ENCODE measurements at places on chromosomes 7 and 10. TPM values are rescaled to one million over a fixed set of nuclear protein-coding genes. Genes with fewer than 3 reads are reported as not detected.
A peak's percentile ranks its signal among the peaks of the same experiment; 100 is the strongest.

DNA sequence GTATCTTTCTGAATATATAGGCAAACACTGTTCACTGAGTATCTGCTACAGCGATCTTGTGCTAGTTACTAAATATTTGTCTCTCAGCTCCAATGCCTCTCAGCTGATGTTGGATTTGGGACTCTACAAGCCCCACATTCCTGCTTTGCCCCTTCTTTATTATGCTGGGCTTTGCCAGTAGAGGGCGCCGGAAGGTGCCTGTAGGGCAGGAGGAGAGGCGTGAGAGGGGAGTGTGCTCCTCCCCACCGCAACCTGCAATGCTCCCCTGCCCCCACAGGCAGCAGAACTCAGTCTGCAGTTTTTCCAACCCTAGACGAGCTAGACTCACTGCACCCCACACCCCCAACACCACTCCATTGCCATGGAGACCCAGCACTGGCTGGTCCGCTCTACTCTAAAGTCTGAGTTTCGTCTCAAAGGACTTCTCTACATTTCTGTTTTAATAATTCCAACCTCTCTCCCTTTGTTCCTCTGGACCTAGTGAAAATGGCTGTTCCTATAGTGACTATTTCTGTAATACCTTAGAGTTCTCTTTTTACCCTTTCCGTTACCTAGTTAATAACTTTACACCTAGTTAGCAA lies 337.6 kb downstream of the CCSER2 start:
- H3K4me1 ChIP-seq, result no peaks in the 10 kb centered on the region
- no peaks in the 10 kb centered on the region for H3K27me3 ChIP-seq
- H3K27ac ChIP-seq, result no peak overlapping the region

DNA sequence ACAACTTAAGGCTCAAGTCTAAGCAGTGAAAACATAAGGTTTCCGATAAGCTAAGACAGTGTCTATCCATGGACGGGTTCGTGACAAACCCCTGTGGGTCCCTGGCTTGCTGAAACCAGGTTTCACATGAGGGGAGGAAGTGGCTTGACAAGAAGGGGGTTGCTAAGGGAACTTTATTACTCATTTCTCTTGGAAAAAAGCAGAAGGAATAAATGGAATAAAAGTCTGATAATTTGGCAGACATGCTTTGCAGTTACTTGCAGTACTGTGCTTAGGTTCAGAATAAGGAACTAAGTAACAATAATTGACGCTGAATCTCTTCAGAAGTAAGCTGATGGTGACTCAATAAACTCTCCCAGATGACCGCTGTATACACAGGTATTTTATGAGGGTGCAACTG lies 34.7 kb downstream of the RBM17 start:
- H3K4me3 ChIP-seq, result no peak overlapping the region
- no peaks in the 10 kb centered on the region for H3K27me3 ChIP-seq
- no peak for DNase-seq
- H3K27ac ChIP-seq, result no peak overlapping the region
- H3K4me1 ChIP-seq, result peaks cover 7% of the 10 kb centered on the region

DNA sequence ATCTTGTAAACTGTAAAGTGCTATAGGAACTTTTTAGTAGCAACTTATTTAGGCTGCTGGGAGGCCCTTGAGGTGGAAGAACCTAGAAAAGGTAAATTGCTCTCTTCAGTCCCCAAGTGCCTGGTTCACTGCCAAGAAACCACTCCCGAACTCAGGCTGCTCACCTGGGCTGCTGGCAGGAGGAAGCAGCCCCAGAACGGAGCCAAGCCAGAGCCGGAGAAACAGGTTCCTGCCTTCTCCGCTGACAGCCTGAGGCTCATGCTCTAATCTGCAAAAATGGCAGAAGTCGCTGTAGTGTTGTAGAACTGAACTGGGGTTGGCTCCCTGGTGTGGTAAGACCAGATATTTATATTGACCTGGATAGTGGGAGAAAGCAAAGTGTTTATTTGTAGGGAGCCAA lies 136.0 kb downstream of the CUL2 start:
- H3K27ac ChIP-seq, result no peak overlapping the region
- no peaks in the 10 kb centered on the region for H3K27me3 ChIP-seq
- no peak for DNase-seq
- H3K36me3 ChIP-seq, result no peaks in the 10 kb centered on the region
- no peaks in the 10 kb centered on the region for H3K4me1 ChIP-seq

GRCh38 chr10:6200734-6201515 lies 1.8 kb upstream of the PFKFB3 start:
- H3K4me1 ChIP-seq, result peaks cover 43% of the 10 kb centered on the region
- no peaks in the 10 kb centered on the region for H3K36me3 ChIP-seq
- peak; percentile 78 for DNase-seq
- peak overlapping the region; percentile 83 for H3K4me3 ChIP-seq
- H3K27ac ChIP-seq, result peak overlapping the region; percentile 99

GRCh38 chr7:318878-319661 lies 29.1 kb downstream of the FOXL3 start:
- no peak overlapping the region for H3K4me3 ChIP-seq
- H3K4me1 ChIP-seq, result peaks cover 9% of the 10 kb centered on the region
- H3K36me3 ChIP-seq, result no peaks in the 10 kb centered on the region
- H3K27me3 ChIP-seq, result peaks cover 9% of the 10 kb centered on the region
- H3K27ac ChIP-seq, result no peak overlapping the region

GRCh38 chr10:37872955-37873354 lies 15.5 kb upstream of the ZNF248 start:
- no peaks in the 10 kb centered on the region for H3K36me3 ChIP-seq
- no peak overlapping the region for H3K27ac ChIP-seq
- H3K27me3 ChIP-seq, result no peaks in the 10 kb centered on the region
- H3K4me3 ChIP-seq, result no peak overlapping the region

DNA sequence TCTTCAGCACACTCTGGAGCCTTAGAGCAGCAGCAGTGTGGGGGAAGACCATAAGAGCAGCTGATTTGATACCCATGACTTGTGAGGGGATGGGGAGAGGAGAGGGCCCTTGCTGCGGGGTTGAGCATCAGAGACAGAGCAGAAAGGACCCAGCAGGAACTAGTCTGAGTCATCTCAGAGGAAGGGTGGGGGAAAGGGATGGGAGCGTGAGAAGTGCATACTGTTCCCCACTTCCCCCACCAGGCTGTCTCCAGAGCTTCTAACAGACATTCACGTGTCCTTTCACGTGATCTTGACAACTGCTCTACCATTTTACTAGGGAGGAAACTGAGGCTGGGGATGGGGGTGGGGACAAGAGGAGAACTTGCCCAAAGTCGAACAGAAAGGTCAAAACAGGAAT lies 38.7 kb downstream of the FAM241B start:
- H3K27me3 ChIP-seq, result no peaks in the 10 kb centered on the region
- DNase-seq, result no peak
- no peaks in the 10 kb centered on the region for H3K36me3 ChIP-seq
- H3K27ac ChIP-seq, result no peak overlapping the region
- no peaks in the 10 kb centered on the region for H3K4me1 ChIP-seq

DNA sequence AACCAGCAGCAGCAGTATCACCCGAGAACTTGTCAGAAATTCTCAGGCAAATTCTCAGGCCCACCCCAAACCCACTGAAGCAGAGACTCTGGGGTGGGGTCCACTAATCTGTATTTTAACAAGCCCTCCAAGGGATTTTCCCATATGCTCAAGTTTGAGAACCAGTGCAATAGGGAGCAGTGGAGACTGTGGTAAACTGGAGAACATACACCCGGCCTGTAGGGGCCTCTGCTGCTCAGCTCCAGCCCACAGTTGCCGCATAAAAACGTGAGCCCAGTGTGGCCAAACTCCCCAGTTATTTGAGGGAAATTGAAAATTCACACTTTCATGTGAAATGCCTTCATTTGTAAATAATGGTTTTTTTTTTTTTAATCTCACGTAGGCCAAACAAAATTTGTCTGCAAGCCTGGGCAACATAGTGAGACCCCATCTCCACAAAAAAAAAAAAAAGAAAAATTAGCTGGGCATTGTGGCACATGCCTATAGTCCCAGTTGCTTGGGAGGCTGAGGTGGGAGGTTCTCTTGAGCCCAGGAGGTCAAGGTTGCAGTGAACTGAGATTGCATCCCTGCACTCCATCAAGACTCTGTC lies 97.6 kb upstream of the ZMIZ1 start:
- DNase-seq, result no peak
- no peaks in the 10 kb centered on the region for H3K4me1 ChIP-seq
- no peak overlapping the region for H3K4me3 ChIP-seq
- peak overlapping the region; percentile 97 for H3K27ac ChIP-seq
- H3K27me3 ChIP-seq, result no peaks in the 10 kb centered on the region

DNA sequence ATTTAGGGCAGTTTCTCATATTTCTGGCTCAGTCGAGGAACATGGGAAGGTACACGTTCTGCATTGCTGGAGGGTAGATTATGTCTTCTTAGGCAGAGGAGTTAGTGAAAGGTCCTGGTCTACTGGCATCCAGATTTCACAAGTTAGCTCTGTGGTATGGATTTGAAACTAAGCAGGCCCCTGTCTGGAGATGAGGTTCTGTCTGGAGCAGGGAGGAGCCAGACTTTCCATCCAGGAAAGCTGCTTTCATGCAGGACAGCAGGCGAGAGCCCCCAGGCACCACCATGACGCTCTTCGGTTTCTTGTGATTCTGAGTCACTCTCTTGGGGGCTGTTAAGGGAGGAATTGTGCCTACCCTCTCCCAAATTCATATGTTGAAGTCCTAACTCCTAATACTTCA lies 184.3 kb downstream of the KIAA1217 start:
- no peak for DNase-seq
- H3K27me3 ChIP-seq, result no peaks in the 10 kb centered on the region
- H3K36me3 ChIP-seq, result no peaks in the 10 kb centered on the region
- H3K4me1 ChIP-seq, result no peaks in the 10 kb centered on the region
- no peak overlapping the region for H3K27ac ChIP-seq

DNA sequence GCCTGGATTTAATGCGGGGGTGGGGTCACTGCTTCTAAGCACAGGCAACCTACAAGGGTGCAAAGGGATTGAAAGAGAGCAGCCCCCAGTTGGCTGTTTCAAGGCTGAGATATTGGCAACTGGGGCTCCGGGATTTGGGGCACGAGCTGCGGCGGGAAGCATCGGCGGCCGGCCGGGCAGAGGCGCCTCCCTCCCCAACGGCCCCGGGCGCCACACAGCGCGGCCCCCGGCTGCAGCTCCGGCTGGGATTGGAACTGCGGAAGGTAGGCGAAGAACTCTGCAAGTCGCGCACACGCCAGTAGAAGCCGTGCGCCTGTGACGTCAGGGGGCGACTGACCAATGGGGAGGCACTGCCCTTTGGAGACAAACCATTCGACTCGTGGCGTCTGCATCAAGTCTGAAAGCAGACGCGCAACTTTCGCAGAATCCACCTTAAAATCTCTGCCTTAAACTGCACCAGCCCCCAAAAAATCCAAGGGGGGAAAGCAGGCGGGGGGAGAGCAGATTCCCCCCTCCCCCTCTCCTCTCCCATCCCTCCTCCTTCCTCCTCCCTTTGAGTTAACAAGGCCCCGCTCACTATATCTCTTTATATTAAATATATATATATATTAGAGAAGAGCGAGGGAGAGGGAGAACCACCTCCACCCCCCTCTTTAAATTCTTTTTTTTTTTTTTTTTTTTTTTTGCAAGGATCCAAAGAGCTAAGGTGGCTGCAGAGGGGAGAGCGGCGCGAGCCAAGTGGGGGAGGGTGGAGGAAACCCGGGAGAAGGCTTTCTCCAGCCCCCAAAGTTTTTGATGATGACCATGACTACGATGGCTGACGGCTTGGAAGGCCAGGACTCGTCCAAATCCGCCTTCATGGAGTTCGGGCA lies at the start of gene DLX6:
TSS of gene DLX6 (plus strand) at position 371 of the 872 bp plus-strand sequence. CDS start at position 796, 425 bp downstream.
- no peak within 1 kb of the TSS for H3K27ac ChIP-seq
- H3K4me3 ChIP-seq, result peak within 1 kb of the TSS; percentile 43
- peak; percentile 78 for DNase-seq
- peaks cover 96% of the 10 kb centered on the region for H3K27me3 ChIP-seq
- H3K36me3 ChIP-seq, result no peaks in the 10 kb centered on the region

GRCh38 chr7:17580141-17580540 lies 281.7 kb downstream of the AHR start:
- DNase-seq, result no peak
- no peaks in the 10 kb centered on the region for H3K4me1 ChIP-seq
- no peaks in the 10 kb centered on the region for H3K27me3 ChIP-seq
- H3K36me3 ChIP-seq, result no peaks in the 10 kb centered on the region
- no peak overlapping the region for H3K27ac ChIP-seq

DNA sequence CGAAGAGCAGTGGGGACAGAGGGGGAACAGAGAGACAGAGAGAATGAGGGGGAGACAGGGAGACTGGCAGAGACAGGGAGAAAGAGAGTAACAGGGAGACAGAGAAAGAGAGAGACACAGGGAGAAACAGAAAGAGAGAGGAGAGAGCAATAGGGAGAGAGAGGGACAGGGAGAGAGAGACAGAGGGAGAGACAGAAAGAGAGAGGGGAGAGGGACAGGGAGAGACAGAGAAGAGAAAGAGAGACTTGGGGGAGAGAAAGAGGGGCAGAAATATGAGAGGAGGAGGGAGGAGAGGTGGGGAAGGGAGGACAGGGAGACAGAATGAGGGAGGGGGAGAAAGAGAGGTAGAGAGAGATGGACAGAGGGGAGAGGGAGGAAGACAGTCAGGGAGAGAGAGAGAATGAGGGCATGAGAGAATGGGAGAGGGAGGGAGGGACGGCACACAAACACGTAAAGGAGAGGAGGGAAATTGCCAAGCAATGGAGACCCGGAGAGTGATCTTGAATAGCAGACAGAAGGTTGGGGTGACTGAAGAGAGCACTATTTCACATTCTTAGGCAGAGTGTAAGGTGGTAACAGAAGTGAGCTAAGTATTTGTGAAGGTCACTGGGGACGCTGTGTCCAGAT lies 33.3 kb upstream of the KCNMA1 start:
- no peaks in the 10 kb centered on the region for H3K4me1 ChIP-seq
- no peak for DNase-seq
- no peak overlapping the region for H3K27ac ChIP-seq
- no peaks in the 10 kb centered on the region for H3K27me3 ChIP-seq

GRCh38 chr10:50621968-50622705 lies 1.6 kb downstream of the SGMS1 start:
- peak; percentile 99 for DNase-seq
- peak overlapping the region; percentile 69 for H3K4me3 ChIP-seq
- H3K27me3 ChIP-seq, result no peaks in the 10 kb centered on the region
- H3K27ac ChIP-seq, result peak overlapping the region; percentile 97
- H3K36me3 ChIP-seq, result no peaks in the 10 kb centered on the region

- H3K4me3 ChIP-seq, result no peak overlapping the region
- no peaks in the 10 kb centered on the region for H3K4me1 ChIP-seq
- H3K36me3 ChIP-seq, result peaks cover 7% of the 10 kb centered on the region
- no peak for DNase-seq
- H3K27me3 ChIP-seq, result no peaks in the 10 kb centered on the region
These were observed 134.6 kb downstream of the ZNF438 start for GRCh38 chr10:30897048-30897447.

GRCh38 chr10:30732671-30733070 lies 103.1 kb upstream of the LYZL2 start:
- H3K27ac ChIP-seq, result no peak overlapping the region
- H3K4me1 ChIP-seq, result no peaks in the 10 kb centered on the region
- H3K36me3 ChIP-seq, result no peaks in the 10 kb centered on the region
- H3K27me3 ChIP-seq, result no peaks in the 10 kb centered on the region
- H3K4me3 ChIP-seq, result no peak overlapping the region
- no peak for DNase-seq

Gene SH2D4B
- total RNA-seq, result not detected

Gene DHX32
- total RNA-seq, result 21.2 TPM

Gene CRYGN
- 1.8 TPM for total RNA-seq

Gene PITX3
- total RNA-seq, result not detected

Gene SOSTDC1
- total RNA-seq, result 8.7 TPM

Gene CALCR
- total RNA-seq, result not detected

Gene AZGP1
- total RNA-seq, result 3.5 TPM

Gene GHRHR
- total RNA-seq, result not detected

Gene VAX1
- not detected for total RNA-seq
